ENCODE measurements at places on chromosomes 3 and 15. TPM values are rescaled to one million over a fixed set of nuclear protein-coding genes. Genes with fewer than 3 reads are reported as not detected.

- no peak for DNase-seq
Observed at GRCh38 chr3:172608575-172608974, 85.3 kb upstream of the TNFSF10 start.

DNA sequence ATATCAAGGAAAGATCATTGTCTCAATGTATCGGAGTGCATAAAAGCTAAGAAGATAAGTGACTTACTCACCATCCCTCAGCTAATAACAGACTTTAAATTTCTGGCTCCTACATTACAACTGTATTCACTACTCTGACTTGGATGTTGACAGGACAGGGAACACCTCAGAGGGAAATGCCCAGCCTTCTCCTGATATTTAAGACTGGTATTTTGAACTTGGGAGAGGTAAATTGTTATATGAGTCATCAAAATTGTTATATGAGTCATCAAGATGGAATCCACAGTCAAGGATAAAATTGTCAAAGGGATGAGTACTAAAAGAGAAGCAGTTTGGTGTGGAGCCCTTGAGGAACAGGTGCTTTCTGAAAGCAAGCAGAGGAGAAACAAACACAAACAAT is 961.4 kb downstream of the VGLL3 start:
- no peak for DNase-seq

- no peak for DNase-seq
Observed at GRCh38 chr3:32120471-32120870, 14.1 kb downstream of the GPD1L start.

DNA sequence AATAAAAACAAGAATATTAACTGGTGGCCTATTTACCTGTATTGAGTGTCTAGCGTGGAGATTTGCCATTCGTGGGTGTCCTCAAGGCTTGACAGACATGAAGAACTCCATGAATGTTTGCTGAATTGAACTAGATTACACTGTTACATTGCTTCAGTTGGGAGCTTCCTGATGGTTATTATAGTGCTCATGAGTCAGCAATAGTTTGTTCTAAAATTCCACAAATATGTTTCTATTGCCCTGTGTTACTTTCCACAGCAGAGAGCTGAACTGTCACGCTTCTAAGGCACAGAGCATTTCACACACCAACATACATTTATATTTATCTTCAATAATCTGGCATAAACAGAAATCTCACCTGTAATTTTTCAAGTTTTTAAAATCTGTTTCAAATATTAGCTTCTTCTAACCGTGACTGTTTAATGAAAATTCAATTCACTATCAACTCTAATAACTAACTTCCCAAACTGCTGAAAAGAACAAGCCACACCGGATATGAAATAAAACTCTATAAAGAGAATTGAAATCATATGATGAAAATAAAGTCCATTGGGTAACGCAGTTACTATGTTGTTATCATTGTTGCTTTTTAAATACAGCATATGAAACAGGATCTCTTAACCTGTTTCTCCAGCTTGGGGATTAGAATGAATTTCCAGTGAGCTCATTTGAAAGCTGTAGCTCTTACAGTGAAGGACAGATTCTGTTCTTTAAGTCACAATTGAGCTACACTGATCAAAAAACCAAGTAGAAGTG is 61.2 kb upstream of the MCF2L2 start:
- no peak for DNase-seq

GRCh38 chr15:67126551-67127330 is 61.3 kb downstream of the SMAD3 start:
- no peak for DNase-seq

The CTXN2 gene
- total RNA-seq = not detected

DNA sequence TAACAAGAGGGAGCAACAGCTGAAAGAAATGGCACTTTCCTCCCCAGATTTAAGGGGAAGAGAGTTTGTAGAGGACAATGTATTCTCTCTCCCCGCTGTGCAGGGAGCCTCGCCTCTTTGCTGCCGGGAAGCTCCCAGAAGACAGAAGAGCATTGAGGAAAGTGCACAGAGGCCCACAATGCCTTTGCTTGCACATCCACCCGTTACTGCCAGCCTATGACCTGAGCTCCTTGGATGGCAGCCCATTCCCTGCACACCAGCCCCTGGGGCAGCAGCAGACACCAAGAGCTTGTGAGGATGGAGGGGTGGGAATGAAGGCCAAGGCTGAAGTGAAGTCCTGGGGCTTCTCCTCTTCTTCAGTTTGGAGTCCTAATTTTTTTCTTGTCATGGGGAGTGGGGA is 67.0 kb downstream of the CLDN11 start:
- no peak for DNase-seq

The KBTBD12 gene
- not detected for total RNA-seq

DNA sequence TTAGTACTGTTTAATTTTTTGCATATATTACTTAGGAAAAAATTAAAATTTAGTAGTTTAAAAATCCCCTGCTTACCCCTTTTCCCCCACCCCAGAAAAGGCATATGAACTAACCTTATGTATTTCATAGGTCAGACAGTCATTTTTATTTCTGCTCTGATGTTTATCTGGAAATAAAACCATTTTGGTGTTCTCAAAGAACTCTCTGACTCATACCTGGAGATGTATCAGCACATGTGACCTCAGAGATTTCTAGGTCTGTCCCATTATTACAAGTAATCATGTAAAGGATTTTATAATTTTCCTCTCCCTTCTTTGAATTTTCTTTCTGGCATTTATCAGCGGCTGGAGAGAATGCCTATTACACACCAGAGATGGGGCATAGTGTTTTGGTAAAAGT is 14.1 kb upstream of the CCR8 start:
- no peak for DNase-seq

The CPOX gene
- total RNA-seq = 41.3 TPM

DNA sequence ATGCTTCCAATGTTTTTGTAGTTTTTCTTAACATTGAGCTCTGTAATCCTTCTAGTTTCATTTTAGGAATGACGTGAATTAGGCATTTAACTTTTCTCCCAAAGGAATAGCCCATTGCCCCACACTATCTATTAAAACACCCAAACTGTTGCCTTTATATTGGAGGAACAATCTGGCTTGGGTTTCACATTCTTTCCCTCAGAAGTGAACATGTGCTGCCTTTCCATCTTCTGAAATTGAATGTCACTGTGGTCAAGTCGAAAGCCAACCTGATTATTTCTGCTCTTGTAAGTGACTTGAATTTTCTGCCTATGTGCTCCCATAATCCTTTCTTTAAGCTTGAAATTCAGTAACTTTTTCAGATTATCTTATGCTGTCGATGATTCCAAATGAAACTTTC is 214.5 kb downstream of the SLC9A9 start:
- DNase-seq = no peak

DNA sequence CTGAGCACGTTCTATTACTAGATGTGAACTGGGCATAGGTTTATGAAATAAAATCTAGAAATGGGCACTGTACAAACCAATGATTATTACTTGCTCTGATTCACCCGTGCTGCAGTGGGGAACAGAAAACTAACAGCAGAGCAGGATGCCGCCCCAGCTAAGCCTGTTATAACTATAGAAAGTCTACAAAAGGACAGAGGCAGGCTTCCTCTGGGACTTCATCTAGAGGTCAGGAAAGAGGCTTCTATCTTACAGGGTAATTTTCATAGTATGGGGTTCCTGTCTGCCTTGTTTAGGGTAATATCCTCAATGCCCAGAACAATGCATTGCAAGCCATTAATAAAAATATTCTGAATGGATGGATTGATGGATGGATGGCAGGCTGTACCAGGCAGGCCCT is 177.0 kb upstream of the TBL1XR1 start:
- no peak for DNase-seq

The TLR9 gene
- total RNA-seq = 3.0 TPM

The GHSR gene
- not detected for total RNA-seq

The B3GNT5 gene
- 0.25 TPM for total RNA-seq

- DNase-seq = no peak
Observed at GRCh38 chr3:114557791-114558190, 264.0 kb downstream of the TIGIT start.

DNA sequence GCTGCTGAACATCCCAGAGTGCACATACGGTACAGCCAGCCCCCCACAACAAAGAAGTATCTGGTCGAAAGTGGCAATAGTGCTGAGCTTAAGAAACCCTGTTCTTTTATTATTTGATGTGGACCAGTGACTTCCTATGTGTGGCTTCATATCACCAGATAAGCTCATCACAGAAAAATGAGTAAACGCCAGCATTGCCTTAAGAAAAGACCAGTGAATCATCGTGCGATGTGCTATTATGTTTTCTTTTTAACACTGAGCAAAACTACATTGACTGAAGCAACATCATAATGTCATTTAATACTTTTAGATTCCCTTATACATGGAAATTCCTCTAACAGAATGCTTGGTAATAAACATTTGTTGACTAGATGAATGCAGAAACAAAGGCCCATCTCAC is 45.2 kb upstream of the ARRDC4 start:
- DNase-seq = no peak

The RBPMS2 gene
- total RNA-seq = not detected

DNA sequence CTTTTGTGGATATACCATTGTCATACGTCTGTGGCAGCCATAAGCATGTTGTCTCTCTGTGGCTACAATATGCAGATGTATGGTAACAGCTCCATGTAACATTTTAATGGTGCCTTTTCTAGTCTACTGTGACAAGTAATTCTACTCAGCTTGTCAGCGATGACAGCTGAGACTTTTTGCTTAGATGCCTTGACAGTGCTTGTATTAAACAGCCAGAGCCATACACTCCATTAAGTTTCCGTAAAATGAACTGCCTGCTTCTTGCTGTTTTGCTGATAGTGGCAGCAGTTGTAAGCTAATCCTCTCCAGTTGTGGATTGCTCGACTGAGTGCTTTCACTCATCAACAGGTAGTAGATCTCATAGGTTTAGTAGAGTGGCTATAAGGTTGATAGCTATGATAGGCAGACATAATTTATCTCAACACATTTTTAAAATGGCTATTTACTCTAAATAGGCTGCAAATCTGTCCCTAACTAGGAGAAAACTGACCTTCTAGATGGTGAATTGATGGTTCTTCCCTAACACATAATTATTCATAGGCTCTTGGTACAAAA is 260.2 kb upstream of the NAALADL2 start:
- DNase-seq = no peak

DNA sequence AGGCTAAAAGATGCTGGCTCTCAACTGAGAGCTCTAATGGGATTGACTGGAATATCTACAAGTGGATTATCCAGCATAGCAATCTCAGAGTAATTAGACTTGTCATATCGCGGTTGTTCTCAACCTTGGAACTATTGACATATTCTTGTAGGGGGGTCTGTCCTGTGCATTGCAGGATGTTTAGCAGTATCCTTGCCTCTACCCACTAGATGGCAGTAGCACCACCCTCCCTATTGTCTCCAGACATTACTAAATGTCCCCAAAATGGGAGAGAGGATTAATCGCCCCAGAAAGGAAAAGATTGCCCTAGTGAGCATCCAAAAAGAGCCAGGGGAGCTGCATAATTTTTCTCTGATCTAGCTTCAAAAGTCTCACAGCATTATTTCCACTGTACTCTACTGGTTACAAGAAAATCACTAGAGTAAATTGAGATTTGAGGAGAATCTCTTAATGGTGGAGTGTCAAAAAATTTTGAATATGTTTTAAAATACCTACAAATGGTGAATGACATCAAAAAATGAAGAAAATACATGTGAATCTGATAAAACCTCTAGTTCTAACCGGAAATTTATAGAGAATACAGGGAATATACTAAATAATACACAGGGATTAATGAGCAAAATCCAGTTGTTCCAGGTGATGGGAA is 388.2 kb upstream of the AGTR1 start:
- DNase-seq = no peak

DNA sequence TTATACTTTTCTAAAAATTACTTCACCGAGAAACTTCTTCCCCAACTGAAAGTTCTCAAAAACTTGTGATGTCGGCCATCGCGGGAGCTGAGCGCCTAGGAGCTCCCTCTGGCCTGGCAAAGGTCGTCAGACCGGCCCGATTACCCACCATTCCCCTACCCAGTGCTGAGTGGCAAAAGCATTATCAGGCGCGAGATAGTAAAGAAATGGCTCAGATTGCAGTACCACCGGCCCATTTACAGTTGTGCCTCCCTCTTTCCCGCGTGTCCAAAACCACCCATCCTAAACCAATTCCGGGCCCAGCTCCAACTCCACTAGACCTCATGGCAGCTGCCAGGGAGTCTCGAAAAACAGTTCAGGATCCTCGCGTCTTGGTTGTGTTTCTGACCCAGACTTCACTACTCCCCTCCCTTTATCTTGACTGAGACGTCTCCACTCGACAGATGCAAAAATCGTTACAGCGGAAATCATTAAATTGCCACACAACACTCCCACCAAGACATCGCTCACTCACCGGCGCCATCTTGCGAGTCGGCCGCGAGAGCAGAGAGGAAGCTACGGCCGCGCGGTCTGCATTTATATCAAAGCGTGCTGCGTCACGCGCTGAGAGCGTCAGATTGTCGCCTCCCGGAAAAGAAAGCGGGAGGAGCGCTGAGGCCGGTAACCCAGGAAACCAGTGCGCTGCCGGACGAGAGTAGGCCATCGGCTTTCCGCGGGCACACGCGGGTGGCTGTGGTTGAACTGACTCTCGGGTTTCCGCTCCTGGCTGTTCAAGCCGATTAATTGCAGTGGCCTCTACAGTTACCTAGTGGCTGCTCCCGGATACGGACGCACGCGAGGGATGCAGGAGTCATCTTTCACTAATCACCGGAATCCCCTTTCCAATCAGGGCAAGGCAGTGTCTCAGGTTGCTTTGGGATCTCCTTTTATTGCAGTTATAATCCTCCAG is at the start of gene RPL22L1:
RPL22L1 (minus strand) TSS at position 551 of the 949 bp plus-strand sequence; CDS start at position 523, 28 bp downstream.
- DNase-seq = peak; percentile 92

The FETUB gene
- total RNA-seq = not detected

DNA sequence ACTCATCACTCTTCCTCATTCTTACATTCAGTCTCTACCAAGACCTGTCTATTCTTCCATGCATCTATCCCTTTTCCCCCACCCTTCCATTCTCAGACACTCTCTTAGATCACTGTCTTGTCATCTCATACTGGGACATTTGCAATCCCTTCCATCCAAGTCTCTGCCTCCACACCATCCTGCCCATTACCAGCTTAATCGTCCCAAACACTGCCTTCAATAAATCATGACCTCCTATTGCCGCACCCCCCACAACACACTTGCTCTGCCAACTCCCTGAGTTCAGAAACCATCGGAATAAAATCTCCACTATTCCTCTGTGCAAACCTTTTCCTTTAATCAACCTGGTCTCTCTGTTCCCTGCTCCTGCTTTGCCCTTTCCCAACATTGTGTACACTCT is 18.9 kb downstream of the MYH15 start:
- no peak for DNase-seq

The NTRK3 gene
- total RNA-seq = 0.67 TPM

The PDCD10 gene
- total RNA-seq = 50.0 TPM

DNA sequence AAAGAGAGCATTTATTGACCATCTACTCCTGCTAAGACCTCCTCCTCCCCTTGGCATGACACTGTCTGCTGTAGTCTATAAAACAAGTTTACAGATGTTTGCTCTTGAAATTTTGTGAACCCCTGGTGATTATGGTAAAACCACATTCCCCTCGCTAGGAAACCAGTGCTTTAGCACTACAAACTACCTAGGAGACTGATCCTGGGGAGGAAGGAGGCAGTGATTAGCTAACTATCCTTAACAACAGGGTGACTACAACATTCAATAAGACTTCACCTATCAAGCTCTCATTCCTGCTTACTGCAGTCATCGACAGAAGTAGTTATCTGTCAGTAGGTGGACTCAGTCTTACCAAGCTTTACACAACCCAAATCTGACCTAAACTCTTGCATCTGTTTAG is 371.3 kb downstream of the TUSC7 start:
- DNase-seq = no peak

The GRK7 gene
- 0.25 TPM for total RNA-seq

The STOML1 gene
- total RNA-seq = 10.8 TPM

Measured in CD4-positive, alpha-beta memory T cell (primary cell).